ENCODE measurements at places on chromosomes 2 and 18. TPM values are rescaled to one million over a fixed set of nuclear protein-coding genes. Genes with fewer than 3 reads are reported as not detected.

CASP8 gene
- 20.3 TPM for total RNA-seq

DNA sequence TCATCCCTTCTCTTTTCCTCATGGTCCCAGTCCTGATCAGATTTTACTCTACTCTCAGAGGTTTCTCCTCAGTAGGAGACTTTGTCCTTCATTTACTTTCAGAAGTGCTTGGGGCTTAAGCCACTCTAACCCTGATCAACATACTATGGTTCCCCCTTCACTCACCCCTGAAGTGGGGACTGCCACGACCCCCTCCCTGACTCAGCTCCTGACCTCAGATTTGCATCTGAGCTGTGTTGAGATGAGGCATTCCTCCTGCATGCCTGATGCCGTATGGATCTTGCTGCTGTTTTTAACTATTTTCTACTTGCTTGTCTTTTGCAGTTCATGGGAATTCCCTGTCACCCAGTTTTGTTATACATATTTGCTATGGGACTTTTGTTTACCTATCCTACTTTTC is 306.7 kb upstream of the CHST9 start:
- DNase-seq, result no peak

GRCh38 chr18:51196118-51196810 is 1.2 kb downstream of the MEX3C start:
- DNase-seq, result peak; percentile 87

NEURL3 gene
- total RNA-seq, result not detected

TMEM247 gene
- not detected for total RNA-seq

DNA sequence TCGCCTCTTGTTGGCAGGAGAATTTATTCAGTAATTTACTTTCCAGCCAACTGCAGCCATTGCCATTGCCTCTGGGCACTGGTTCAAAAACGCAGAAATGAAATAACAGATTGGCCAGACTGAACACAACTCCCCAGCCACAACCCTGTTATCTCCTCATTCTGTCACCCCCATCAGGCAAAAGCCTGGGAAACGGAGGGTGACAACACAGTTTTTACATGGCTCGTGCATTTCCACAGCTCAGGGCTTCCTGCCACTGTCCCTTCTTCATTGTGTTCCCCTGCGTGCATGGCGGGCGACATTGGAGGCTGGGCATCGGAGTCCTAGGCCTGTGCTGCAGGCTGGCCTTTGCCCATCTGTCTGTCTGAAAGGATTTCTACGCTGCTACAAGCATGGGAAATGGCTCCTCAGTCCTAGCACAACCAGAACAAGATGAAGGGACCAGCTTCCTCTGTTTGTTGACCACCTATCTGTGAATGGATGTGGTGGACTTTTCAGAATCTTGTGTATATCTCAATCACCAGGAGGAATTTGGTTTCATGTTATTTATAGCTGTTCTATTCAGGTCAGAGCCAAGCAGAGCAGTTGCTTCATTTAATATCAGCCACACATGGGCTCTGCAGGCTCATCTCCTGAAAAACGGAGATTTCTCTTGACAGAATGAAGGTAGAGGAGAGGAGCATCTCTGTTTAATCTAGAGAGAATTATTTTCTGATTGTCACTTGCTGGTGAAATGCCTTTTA is 107.0 kb downstream of the MGAT5 start:
- peak; percentile 66 for DNase-seq

- no peak for DNase-seq
Observed at GRCh38 chr18:59950215-59950944, 50.6 kb downstream of the PMAIP1 start.

GRCh38 chr2:109718139-109718538 is 76.0 kb upstream of the RGPD5 start:
- DNase-seq, result no peak

DNA sequence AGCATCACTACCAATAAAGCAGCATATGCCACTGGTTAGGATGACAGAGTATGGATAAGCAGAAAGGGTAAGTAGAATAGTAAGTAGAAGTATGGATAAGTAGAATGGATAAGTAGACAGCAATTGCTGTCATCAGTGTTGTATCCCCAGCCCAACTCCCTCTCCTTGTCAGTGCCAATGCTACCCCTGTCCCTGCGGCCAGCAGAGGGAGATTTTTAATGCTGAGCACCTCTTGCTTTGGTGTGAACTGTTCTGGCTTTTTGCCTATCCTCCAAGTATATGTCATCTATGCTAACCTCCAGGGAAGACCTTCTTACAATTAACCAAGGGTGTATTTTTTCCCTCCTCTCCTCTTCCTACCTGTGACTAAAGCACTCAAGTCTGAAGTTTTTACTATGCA is 136.7 kb upstream of the SPHKAP start:
- DNase-seq, result no peak

DTNA gene
- 47.6 TPM for total RNA-seq

- no peak for DNase-seq
Observed at GRCh38 chr18:63591725-63592124, 4.6 kb downstream of the SERPINB13 start.

SCG2 gene
- 6.0 TPM for total RNA-seq

- peak; percentile 54 for DNase-seq
Observed at GRCh38 chr2:240431661-240432424, 3.6 kb upstream of the GPC1 start.

- no peak for DNase-seq
Observed at GRCh38 chr18:74897971-74898657, 300.4 kb downstream of the ZNF407 start.

GRCh38 chr2:186995092-186995491 is 146.1 kb upstream of the ZSWIM2 start:
- no peak for DNase-seq

PFN4 gene
- not detected for total RNA-seq

CROCC2 gene
- 0.45 TPM for total RNA-seq

BOK gene
- total RNA-seq, result 11.6 TPM

GRCh38 chr2:103484906-103485305 is 723.1 kb downstream of the TMEM182 start:
- no peak for DNase-seq

DNA sequence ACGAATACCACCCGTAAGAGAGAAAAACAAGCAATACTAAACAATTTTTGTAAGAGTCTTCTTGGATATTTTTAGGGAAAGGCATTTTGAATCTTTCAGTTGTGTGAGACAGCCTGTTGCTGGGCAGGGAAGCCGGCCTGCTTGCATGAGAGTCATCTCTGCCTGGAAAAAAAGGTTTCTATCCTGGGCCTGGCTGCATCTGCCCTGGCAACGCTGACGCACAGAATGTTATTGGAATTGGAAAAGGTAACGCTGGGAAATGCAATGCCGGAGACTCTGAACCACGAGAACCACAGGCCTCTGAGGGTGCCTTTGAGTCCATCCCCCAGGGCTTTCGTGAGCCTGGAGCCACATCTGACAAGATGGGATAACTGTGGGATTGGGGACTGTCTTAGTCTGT is 17.9 kb upstream of the NPAS2 start:
- no peak for DNase-seq

DNA sequence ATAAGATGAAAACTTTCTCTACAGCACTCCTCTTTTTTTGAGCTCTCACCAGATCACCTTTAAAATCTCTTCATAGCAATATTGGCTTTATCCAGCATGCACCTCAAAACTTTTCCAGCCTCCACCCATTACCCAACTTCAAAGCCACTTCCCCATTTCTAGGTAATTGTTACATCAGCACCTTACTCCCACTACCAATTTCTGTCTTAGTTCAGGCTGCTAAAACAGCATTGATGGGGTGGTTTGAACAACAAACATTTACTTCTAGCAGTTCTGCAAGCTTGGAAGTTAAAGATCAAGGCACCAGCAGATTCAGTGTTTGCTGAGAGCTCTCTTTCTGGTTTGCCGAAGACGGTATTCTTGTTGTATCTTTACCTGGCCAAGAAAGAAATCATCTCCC is 114.0 kb upstream of the SLC39A10 start:
- no peak for DNase-seq

UGT1A5 gene
- not detected for total RNA-seq

TTR gene
- total RNA-seq, result not detected

DNA sequence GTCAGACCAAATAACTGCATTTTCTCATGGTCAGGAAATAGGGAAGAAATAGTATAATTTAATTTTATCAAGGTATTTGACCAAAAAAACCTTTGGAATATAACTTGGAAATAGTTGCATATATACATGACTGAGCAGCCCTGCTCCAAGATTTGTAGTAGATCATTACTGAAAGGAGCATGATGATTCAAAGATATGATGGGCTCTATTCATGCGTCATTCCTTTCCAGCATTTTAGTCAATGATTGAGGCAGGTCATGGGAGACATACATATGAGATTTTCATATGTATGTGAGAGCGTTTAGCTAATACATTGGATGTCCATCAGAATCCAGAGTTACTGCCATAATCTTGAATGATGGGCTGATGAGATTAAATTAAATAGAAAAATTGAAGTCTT is 74.5 kb downstream of the CAB39 start:
- no peak for DNase-seq

DNA sequence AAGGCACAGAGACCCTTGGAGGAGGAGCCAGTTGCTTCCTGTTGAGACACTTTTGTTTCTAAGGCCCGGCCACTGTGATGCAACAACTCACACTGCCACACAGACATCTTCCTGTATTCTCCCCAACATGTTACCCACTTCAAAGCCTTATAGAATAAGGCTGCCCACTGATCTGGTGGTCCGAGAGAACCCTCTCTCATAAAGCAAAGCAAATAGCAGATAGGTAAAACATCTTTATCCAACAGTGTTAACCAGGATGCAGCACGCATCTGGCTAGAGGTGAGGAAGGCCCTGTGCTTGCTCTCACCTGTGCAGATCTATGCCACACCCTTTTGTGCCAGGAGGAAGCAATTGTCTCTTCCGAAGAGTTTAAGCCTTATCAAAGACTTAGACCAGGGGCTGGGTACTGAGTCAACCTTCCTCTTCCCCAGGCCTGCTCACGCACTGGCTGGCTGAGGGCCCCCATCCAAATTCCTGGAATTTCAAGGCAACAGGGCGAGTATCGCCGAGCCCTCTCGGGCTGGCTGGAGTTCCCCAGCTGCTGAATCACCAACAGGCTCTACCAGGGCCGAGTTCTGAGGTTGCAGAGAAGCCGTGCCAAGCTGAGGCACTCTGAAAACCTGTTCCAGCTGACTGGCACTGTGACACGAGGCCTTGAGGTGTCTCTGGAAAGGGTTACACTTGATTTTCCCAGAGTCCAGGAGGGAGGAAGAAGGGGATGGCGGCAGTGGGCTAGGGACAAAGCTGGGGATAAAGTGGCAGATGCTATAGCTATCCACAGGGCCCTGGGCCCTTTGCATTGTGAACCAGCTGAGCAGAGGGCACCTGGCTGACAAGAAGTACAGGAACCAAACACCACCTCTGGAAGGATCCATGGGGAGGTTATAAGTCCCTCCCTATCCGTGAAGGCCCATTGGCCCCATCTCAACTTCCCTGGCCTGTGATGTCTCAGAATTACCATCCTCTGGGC is 29.3 kb downstream of the TGFA start:
- DNase-seq, result peak; percentile 74

- DNase-seq, result no peak
Observed at GRCh38 chr2:55899881-55900280, 23.7 kb downstream of the EFEMP1 start.

DNA sequence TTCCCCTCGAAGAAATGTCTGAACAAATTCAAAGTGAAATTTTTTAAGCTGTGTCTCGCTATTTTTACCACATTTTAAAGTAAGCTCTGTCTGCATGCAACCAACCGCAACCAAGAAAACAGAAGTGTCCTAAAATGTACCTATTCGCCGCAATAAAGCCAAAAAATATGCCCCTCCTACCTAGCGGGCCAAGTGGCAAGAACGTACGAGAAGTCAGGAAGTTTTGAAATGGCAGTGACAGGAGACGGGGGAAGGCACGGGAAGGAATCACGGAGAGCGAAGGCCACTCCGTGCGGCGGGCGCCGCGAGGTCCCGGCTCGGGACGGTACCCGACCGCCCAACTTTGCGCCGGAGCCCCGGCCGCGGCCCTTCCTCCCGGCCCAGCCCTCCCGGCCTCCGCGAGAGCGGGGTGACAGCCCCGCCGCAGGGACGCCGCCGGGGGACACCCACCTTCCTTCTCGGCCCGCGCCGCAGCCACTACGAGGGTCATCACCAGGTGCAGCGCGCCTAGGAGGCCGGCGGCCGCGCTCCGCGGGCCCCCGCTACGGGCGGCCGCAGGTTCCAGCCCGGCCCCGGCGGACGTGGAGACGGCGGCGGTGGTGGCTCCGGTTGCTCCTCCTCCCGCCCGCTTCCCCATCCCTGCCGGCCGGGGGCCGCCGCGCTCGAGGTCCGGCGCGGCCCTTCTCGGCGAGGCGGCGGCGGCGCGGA is 568 bp downstream of the TMEM131 start:
- DNase-seq, result peak; percentile 52

DNA sequence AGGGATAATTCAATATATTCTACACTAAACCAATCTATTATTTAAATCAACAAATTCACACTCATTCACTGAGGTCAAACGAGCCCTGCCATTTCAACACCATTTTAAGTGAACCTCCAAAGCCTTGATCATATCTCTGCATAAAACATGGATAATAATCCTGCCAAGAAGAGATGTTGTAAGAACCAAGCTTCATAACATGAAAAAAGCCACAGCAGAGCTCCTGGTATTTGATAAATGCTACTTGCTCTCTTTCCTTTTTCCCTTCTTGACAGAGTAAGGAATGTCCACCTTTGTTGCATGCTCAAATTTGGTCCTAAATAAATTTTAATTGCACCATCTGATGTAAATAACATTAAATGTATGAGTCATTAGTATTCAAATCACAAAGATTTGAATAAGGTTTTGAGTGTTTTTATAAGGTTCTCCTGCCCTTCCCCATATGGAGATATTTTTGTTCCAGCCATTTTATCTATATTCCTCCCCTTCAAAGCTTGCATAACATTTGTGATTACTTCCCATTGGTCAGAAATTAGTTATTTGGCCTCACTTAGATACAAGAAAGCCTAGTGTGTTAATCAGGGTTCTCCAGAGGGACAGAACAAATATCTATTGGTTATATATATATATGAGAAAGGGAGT is 318.8 kb downstream of the RND3 start:
- DNase-seq, result no peak

- DNase-seq, result no peak
Observed at GRCh38 chr2:19710230-19710629, 191.6 kb downstream of the TTC32 start.
